ENCODE measurements at places on chromosomes 5 and 9.

DNA sequence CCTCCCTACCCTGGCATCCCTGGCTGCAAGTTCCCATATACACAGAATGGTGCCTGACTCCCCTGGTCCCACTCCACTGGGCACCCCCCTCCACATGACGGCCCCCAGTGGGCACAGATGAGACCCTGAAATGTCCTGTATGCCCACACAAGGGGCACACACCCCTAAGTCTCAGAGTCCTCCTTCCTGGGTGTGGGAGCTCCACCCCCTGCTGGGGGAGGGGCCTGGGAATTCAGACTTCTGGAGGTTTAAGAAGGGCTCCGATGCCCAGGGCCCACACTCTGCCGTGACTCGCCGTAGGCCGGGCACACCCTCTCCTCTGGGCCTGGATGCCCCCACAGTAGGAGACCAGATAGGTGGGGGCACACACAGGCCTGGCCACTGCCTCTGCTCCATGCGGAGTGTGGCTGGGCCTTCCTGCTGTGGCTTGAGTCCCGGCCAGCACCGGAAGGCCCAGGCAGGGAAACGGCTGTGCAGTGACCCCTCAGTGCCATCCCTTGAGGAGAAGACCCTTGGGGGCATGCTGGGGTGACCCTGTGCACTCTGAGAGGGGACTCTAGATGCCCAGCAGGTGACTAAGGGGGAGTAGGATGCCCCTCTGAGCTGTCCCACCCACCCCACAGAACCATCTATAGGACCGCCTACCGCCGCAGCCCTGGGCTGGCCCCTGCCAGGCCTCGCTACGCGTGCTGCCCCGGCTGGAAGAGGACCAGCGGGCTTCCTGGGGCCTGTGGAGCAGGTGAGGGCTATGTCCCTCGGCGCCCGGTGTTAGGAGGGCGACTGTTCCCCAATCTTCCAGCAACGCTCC is 6.5 kb downstream of the EGFL7 start:
- no peak for DNase-seq

GRCh38 chr5:89758146-89758545 is 651.4 kb downstream of the CETN3 start:
- no peak for DNase-seq

DNA sequence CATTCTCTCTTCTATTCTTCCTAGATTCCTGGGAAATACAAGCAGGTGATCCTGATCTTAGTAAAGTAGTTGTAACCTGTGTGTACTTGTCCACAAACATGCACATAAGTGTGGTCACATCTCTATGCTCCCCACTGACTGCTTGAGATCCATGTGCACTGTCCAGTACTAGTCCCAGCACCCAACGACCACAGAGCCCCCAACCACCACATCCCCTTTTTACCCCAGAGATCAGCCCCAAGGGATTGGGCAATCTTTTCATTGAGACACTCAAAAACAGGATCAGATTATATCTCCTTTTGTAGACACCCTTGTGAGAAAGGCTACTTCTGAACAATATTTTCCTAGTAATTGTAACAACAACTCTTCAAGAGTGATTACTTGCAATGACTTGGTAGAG is 240.6 kb downstream of the ACTL7B start:
- DNase-seq, result no peak

DNA sequence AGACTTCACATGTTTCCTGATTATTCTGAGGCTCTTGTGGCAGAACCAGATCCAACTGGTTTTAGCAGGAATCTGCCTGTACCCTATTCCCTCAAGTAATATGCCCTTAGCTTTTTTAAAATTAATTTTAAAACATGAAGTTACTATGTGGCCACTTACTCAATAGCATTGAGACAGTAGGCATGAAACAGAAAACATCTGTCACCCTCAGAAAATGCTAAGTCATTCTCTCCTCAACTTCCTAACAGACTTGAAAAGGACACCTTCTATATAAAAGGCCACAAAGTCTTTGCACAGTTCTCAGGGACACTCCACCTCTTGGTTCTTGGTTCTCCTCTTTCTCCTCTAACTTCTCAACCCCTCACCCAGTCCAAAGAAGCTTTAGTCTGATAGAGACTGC is 277.8 kb downstream of the RAB3C start:
- no peak for DNase-seq

GRCh38 chr5:177364159-177364962 is 6.6 kb downstream of the RGS14 start:
- no peak for DNase-seq

DNA sequence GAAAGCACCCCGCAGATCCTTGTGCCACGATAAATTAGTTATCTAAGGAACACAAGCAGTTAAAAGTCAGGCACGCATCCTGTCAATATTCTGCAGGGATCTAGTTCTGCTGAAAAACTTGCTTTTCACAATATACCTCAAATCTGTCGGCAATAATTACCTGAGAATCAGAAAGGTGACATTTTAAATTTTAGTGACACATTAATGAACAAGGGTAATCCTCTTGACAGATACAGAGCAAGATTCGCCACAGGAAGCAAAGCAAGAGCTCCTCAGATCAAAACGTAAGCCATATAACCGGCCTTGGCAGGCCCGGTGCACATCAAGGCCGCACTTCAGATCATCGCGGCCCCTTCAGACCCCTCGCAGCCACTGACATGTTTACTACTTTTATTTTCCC is 185.7 kb downstream of the ATPSCKMT start:
- DNase-seq, result no peak

- no peak for DNase-seq
Measured at GRCh38 chr9:14258660-14259239, 55.2 kb downstream of the NFIB start.

- no peak for DNase-seq
Measured at GRCh38 chr9:99309141-99309939, 87.3 kb downstream of the SEC61B start.

DNA sequence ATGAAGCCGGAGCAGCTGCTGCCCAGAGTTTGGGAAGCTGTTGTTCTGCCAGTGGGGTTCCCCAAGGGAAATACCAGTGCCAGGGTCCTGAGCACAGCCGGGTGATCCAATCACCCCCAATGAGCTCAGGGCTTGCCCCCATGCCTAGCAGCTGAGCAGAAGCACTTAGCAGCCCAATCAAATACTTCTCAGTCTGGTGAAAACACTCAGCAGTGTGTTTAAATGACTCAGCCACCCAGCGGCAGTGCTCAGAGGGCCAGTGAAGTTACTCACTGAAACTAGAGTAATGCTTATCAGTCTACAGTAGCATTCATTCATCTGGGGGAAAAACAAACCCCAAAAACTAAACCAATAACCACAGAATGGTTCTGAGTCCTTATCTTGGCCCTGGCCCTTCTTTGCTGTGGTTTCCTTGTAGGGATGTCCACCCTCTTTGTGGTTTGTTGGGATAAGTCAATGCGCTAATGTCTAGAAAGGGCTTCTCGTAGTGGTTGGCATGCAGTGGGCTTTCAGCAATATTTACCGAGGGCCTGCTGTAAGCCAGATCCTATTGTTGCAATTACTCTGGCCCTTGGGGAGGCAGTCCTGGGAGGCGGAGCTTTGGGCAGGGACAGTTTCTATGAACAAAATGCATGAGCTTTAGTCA is 43.1 kb downstream of the LHX2 start:
- peak; percentile 21 for DNase-seq

DNA sequence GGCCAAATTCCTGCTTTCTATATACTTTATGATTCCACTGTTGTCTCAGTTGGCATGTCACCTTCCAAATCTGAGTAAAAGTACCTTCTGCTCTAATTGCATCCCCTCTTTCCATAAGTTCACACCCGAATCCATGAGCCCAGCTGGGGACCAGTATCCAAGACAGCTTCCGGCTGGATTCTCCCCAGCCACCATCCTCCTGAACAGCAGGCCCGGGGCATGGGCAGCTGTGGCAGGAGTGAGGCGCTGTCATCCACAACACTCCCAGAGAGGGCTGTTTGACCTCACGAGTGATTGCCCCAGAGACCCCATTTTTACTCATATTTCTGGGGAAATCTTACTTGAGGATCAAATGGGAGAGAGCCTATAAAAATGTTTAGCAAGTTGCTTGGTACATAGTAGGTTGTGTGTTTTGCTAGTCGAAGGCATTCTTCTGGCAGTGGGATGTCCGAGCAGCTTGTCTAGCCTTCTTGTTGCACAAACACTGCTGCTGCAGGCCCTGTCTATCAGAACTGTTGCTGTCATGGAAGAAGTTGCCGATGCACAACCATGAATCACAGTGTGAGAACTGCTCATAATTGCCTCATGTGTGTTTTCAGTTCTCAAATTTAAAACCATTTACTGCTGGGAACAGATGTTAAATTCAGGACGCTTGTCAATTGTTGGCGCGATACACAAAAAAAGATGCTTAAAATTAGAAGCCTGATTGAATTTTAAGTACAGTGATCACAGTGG is 93.8 kb downstream of the HSPA4 start:
- no peak for DNase-seq

GRCh38 chr5:143657647-143658285 is 154.2 kb upstream of the HMHB1 start:
- DNase-seq, result no peak

DNA sequence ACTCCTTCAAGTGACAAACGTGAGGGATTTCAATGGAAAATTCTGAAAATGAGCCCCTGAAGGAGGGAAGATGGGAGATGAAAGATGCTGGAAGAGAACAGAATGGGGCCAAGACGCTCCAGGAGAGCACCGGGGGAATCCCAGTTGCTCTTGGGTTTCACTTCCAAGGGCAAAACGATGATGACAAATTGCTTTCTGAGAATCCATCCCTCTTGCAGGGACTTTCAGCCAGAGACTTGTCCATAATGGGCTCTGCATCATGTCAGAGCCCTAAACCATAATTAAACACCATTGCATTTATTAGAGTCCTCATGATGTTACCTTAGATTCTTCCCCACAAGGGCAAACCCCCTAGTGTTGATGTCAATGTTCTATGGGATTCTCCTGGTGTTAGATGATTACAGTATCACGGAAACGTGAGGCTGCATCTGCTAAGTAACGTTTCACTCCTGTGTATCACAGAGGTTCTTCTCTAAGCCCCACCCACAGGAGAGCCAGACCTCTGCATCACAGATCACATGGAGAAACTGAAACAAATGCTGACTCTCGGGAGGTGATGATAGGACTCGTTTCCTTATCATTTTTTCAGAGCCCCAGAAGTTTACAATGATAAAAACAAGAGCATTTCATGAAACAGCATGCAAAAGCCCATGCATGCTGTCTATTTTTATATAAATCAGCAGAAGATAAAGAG is 114.4 kb downstream of the TENT4A start:
- DNase-seq, result no peak

- DNase-seq, result no peak
Measured at GRCh38 chr9:136422876-136423275, 12.4 kb downstream of the PMPCA start.

- no peak for DNase-seq
Measured at GRCh38 chr5:113271015-113271414, 163.8 kb downstream of the TSSK1B start.

DNA sequence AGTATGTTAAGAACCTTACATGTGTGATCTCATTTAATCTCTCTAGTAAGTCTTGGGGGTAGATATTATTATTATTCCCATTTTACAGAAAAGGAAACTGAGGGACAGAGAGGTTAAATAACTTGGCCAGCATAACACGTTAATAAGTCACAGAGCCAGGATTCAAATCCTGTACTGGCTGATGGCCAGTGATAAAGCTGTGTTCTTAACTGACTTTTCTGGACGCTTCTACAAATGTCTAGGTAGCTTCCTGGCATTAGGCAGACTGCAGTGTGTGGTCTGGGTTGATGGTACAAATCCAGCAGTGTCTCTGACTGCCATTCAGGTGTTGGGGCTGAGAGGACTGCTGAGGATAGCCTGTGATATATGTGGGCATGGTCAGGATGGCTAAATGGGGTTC is 125.8 kb upstream of the CXCL14 start:
- DNase-seq, result no peak

- DNase-seq, result no peak
Measured at GRCh38 chr9:121688146-121688680, 36.8 kb downstream of the DAB2IP start.

DNA sequence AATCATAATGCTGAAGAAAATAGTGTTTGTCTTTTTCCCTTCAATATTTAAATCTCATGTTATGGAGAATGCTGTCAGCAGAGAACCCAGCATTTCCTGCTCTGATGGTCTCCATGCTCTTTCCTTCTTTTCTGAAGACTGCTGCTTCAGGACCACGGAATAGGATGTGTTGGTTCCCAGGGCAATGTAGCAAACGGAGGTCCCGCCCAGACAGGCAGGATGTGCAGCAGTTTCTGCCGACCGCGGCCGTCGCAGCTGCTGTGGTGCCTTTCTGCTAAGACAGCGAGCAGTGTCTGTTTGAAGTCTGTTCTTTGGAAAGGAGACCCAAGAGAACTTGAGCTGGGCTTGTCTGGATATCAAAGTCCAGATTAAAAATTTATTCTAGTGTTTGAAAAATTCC is 654.3 kb downstream of the CCDC171 start:
- no peak for DNase-seq

DNA sequence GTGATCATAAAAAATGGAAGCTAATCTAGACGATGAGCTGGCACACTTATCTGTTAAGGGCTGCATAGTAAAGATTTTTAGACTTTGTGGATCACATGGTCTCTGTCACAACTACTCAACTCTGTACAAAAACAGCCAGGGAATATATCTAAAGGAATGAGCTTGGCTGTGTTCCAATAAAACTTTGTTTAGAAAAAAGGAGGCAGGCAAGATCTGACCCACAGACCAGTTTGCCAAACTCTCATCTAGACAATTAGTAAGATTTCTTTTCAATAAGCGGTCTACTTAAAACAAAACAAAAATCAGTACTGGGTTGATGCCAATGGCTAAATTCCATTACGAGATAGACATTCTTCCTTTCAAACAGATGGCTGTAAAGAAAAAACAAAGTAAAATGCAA is 53.0 kb upstream of the RETREG1 start:
- no peak for DNase-seq

DNA sequence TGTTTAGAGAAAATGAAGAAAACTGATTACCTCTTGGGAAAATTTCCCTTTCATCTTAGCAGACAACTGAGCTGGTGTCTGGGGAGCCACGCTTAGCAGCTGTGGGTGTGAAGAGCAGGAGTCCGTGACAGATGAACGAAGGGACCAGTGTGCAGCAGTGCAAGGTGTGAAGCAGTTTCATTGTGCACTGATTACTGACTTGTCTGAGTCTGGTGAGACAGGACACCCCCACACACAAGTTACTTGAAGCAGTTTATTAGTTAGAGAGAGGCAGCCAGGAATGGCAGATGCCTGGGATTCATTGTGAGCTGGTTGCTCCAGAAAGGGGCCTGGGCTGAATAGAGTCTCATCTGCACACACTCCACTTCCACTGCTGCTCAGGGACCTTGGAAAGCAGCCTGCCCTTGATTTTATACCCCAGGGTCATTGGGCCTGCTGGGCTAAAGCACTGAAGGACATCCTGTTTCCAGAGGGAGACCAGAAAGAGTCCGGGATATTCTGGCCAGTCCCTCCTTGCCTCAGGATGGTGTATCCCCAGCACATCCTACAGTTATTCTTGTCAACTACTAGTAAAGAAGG is 47.4 kb downstream of the FBXL7 start:
- DNase-seq, result no peak

DNA sequence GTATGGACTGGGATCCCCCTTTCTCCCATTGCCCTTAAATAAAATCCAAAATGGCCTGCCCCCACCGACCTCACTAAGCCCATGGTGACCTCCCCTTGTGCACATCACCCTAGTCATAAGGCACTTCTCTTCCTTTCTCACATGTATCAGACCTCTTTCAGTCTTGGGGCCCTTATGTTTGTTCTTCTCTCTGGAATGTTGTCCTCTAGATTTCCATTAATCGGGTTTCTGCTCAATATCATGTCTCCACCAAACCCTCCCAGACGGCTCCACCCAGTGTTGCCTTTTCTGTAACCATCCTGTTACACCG is 196.3 kb downstream of the ERCC6L2 start:
- no peak for DNase-seq

- no peak for DNase-seq
Measured at GRCh38 chr9:69295872-69296552, 29.0 kb upstream of the ENTREP1 start.

Measured in NK-92 treated with Interleukin-12 subunit alpha and Interleukin-12 subunit beta, amount 100 ng/mL, for 24 hours (cell line).